CD4-positive, alpha-beta T cell treated with Interleukin-4 for 4 hours (primary cell): ENCODE measurements at places on chromosomes 16 and 17.

DNA sequence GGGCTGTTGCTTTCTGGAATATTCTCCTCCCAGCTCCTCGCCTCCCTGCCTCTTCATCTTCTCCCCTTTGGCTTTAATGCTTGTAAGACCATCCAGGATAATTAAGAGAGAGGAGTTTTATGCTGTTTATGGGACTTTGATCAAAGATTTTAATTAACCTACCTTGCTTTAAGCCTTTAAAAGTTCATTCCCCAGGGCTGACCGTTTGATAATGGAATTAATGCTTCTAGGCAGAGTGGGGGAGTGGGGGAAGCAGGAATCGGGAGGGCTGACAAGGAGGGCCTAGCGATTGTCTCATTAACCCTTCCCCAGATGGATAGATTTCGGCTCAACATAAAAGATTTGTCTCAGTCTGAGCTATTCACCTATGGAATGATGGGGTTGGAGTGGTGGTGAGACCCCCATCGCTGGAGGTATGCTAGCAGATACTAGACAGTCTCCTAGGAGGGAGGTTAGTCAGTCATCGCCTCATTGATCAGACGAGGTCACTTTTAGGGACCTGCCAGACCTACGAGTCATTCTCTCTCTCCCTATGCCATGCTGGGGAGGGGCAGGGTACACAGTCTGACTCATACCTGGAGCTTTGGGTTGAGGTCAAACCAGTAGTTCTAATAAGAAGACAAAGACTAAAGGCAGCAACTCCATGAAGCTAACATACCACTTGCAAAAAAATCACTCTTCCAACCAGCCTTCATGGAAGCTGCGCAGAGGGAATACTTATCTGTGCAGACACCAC is 236.6 kb upstream of the NLRP1 start:
- no peak for DNase-seq

DNA sequence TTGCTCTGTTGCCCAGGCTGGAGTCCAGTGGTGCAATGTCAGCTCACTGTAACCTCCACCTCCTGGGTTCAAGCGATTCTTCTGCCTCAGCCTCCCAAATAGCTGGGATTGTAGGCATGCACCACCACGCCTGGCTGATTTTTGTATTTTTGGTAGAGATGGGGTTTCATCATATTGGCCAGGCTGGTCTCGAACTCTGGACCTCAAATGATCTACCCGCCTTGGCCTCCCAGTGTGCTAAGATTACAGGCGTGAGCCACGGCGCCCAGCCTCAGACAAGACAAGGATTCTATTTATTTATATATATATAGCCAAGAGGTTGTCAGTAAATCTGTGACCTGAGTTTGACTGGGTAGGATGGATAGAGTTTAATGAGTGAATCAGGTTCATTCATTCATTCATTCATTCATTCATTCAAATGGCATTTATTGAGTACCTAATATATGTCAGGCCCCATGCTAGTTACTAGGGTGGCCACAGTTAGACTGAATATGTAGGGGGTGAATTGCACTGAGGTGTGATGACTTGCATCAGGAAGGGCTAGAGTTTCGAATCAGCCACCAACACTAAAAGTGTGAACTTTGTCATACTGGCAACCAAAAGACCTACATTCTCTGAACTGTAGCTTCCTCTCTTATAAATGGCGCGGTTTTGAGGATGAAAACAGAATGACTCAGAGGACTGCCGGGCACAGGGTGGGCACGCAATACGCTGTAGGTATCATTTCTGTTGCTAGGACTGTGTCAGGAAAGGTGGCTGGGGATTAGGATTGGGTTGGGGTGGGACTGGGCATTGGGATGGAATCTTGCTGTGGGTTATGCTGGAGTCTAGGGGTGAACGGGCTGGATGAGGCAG is 37.8 kb downstream of the ITGAE start:
- peak; percentile 86 for DNase-seq

- no peak for DNase-seq
Observed at GRCh38 chr16:56625943-56626654, 518 bp downstream of the MT1E start.

GRCh38 chr17:48071654-48072053 is 23.5 kb downstream of the NFE2L1 start:
- DNase-seq: no peak

GRCh38 chr17:43517615-43518386 is 28.3 kb downstream of the ETV4 start:
- no peak for DNase-seq

- no peak for DNase-seq
Observed at GRCh38 chr16:53878216-53878615, 174.3 kb downstream of the FTO start.

GRCh38 chr16:88703486-88704309 is 2.5 kb downstream of the RNF166 start:
- peak; percentile 70 for DNase-seq

DNA sequence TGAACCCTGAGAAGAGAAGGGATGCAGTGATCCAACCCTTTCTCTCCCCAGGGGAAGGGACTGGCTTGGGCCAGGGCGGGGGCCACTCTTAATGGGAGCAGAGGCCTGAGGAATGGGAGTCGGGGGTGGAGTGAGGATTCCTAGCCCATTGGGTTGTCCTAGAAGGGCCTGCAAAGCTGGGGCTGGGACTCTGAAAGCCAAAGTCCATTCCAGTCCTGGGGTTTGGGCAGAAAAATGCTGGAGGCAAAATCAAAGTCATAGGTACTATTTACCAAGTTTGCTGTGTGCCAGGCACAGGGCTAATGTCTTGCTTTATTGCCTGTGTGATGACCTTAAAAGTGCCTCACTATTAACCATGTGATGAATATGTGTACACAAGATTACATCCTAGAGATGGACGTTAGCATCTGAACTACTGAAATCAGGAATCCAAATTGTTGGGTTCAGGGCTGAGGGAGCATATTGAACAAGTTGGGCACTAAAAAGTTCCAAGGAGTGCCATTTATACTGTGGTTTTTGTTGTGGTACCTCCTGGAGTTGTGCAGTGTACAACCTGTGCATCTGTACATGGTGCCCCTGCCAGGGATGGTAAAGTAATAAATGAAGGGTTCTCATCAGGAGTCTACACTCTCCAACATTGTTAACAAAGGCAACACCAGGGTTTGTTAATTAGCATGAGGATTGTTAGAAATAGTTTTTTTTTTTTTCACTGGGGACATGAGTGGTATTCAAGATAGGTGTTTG is 84.4 kb upstream of the NKD1 start:
- DNase-seq: no peak

GRCh38 chr17:79374087-79374689 is 236.7 kb downstream of the RBFOX3 start:
- DNase-seq: no peak

DNA sequence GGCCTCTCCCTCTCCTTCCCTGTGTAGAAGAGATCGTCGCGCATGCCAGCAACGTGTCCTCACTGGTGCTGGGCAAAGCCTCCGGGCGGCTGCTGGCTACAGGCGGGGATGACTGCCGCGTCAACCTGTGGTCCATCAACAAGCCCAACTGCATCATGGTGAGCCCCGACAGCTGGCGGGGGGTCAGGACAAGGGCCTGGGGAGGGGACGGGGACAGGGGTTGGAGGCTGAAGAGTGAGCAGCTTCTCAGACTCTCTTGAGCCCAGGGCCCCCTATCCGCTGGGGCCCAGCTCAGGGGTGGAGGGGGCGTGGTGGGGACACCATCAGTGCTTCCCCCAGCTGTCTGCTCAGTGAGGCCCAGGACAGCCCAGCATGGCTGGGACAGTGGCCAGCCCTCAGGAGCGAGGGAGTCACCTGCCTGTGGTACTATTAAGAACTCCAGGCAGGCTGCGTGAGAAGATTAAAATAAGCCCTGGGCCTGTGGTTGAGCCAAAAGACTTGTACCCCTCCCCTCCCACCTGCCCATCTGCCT is 6.2 kb downstream of the KATNB1 start:
- no peak for DNase-seq

- no peak for DNase-seq
Observed at GRCh38 chr16:88966986-88967829, 9.8 kb downstream of the CBFA2T3 start.

DNA sequence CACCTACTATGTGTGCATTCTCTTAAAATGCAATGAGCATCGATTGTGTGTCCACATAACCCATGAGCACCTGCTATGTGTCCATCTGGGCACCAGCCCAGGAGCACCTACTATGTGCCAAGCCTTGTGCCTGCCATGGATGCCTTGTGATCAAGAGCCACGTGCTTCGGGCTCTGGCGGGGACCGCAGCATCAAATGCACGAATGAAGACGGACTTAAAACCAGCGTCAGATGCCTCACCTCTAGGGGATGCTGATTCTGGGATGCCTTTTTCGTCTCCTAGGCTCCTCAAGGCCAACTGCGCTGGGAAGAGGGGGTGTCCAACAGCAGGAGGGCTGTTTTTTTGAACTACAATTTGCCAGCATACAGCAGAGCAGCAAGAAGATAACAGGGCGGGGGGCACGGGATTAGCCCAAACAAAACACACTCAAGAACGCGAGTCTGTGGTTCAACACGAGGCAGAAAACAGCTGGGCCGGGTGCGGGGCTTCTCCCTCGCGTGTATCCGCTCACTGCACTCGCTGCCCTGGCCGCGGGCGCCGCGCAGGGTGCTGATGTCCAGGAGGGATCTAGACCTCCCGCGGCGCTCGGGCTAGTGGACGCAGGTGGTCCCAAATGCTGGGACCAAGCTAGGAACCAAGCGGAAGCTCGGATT is 1.2 kb upstream of the GLIS2 start:
- no peak for DNase-seq

GRCh38 chr16:49875806-49876715 is 20.1 kb upstream of the ZNF423 start:
- DNase-seq: no peak

DNA sequence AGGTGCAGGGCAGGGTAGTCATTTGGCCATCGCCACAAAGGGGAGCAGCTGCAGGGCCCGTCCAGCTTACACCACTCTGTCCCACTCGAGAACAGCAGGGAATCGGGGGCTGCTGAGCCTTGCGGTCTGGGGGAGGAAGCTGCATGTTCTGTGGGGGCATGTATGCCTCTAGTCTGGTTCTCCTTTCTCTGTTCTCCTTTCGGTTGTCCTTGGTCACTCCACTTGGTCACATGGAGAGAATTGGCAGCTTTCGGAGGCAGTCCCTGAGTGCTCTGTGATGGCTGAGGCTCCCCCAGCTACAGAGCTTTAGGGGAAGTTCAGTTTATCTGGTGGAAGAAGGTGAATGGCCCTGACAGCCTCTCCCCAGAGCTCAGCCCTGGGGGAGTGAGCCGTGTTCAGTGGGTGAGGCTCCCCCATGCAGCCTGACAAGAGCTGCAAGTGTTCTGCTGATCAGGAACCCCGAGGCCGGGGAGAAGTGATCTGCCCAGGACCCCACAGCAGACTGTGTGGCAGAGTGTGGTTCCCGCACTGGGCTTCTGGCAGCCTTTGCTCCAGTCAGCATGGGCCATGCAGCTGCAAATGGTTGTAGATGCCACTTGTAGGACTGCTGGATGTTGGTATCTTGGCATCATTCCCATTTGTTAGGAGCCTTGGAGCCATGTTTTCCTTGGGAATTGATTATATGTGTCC is 22.3 kb upstream of the SMPD3 start:
- DNase-seq: peak; percentile 23

GRCh38 chr16:57476546-57477410 is 9.5 kb downstream of the DOK4 start:
- no peak for DNase-seq

DNA sequence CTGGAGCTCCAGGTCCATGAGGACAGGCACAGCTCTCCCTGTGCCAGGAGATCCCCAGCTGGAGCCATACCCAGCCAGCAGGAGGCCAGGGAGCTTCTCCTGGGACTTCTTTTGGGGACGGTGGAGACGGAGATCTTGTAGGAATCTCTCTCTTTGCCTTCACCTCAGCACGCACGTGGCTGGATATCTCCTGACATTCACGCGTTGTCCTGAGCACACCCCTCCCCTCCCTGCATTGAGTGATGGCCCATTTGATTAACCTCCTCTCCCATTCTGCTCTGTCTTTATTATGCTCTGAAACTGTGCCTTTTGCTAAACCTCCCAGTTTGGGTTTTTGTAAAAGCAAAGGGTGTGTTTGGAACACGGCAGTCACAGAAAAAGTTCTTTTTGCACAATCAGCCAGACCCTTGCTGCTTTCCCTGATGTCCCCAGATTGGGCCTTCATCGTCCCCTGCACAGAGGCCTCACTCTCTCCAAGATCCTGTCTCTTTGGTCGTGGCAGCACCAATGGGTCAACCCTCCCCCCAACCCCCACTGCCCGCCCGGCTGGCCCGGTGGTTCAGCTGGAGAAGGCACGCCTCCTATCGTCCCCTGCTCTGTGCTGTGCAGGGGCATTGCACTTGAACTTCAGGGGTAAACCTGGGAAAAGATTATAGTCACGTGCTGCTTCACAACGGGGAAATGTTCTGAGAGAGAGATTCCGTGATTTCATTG is 32.5 kb upstream of the LGALS9 start:
- DNase-seq: no peak

GRCh38 chr17:27327871-27328270 is 34.0 kb downstream of the WSB1 start:
- no peak for DNase-seq

DNA sequence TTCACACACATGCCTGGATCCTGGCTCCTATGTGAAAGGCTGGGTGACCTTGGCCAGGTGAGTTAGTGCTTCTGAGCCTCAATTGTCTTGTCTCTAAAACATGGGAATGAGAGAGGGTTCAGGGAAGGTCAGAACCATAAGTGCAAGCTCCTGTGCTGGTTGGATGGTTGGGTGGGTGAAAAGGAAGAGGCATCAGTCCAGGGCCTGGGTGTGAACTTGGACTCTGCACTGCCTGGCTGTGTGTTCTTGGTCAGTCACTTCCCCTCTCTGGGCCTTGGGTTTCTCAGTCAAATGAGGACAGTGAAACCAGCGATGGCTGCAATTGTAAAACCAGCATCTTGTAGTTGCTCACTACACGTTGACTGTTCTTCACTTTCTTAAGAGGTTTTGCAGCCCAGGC is 643 bp upstream of the KCNG4 start:
- DNase-seq: no peak

DNA sequence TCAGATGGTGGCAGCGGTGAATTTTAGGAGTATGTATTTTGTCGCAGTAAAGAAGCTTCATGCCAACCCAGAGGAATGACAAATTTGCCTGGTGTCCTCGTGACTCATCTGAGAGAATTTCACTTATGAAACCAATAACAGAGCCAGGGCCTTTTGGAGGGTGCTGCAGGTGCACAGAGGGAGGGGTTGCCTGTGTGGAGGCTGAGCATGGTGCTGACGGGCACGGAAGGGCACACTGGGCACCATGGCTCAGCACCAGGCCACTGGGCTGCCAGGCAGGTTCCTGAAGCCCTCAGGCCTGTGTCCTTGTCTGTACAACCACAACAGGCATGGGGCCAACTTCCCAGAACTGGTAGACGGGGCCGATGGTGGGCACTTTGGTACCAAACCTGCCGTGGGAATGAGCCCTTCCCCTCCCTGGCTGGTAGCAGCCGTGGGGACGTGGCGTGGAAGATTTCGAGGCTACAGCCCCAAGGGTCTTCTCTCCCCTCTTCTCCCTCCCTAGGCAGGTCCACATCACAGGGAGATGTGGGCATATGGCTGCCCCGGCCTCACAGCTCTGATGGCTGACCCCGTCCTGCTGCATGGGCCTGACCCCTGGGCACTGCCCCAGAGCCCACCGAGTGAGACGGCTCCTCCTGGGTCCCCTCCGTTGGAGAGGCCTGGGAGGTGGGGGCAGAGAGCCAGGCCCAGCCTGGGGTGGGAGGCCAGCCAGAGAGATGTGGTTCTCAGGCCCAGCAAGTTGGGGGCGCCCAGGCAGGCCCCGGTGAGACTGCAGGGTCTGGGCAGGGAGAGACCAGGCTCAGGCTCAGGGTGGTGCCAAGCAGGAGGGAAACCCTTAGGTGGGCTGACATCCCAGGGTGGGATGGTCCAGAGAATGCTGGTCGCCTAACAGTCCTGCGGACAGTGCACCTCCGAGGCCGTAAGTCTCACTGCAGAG is 30.2 kb upstream of the ZNF469 start:
- no peak for DNase-seq

- DNase-seq: peak; percentile 51
Observed at GRCh38 chr17:8961829-8962228, 3.7 kb downstream of the PIK3R5 start.
